B cell (primary cell): ENCODE measurements at places on chromosomes 16 and 17. TPM values are rescaled to one million over a fixed set of nuclear protein-coding genes. Genes with fewer than 3 reads are reported as not detected.

Gene ABCA9
- 0.03 and 0.06 TPM in 2 replicates for polyA plus RNA-seq

Gene ERAL1
- 28.0 and 45.7 TPM in 2 replicates for polyA plus RNA-seq

Gene ABCC12
- not detected in 2 replicates for polyA plus RNA-seq

Gene TEKT5
- 0.25 and 0.57 TPM in 2 replicates for polyA plus RNA-seq

Gene LIMD2
- polyA plus RNA-seq = 1,105 and 1,396 TPM in 2 replicates

Gene ASGR2
- 0.30 and 1.00 TPM in 2 replicates for polyA plus RNA-seq

Gene LSM12
- 16.0 and 16.8 TPM in 2 replicates for polyA plus RNA-seq

Gene ZFP3
- 3.2 and 5.1 TPM in 2 replicates for polyA plus RNA-seq

Gene CCL1
- not detected in 2 replicates for polyA plus RNA-seq

Gene BCL7C
- 14.9 and 17.1 TPM in 2 replicates for polyA plus RNA-seq

Gene GAST
- not detected in 2 replicates for polyA plus RNA-seq

Gene CNGB1
- not detected in 2 replicates for polyA plus RNA-seq

Gene KRTAP2-3
- not detected in 2 replicates for polyA plus RNA-seq

Gene ALKBH5
- 63.3 and 97.4 TPM in 2 replicates for polyA plus RNA-seq

Gene WWP2
- 33.4 and 40.7 TPM in 2 replicates for polyA plus RNA-seq

Gene VMP1
- polyA plus RNA-seq = 19.9 and 20.4 TPM in 2 replicates

Gene LHX1
- not detected in 2 replicates for polyA plus RNA-seq

Gene PERCC1
- 0.46 and 0.84 TPM in 2 replicates for polyA plus RNA-seq

Gene SLC47A2
- polyA plus RNA-seq = not detected in 2 replicates

Gene NQO1
- 0.58 and 1.3 TPM in 2 replicates for polyA plus RNA-seq

Gene SEZ6
- polyA plus RNA-seq = not detected in 2 replicates

Gene UTS2R
- 0.86 and 0.88 TPM in 2 replicates for polyA plus RNA-seq

Gene HNF1B
- polyA plus RNA-seq = not detected in 2 replicates

Gene NPIPB5
- polyA plus RNA-seq = 206 and 455 TPM in 2 replicates

Gene C16orf74
- polyA plus RNA-seq = 62.5 and 73.0 TPM in 2 replicates

Gene NKIRAS2
- polyA plus RNA-seq = 21.4 and 29.2 TPM in 2 replicates

Gene EFNB3
- not detected in 2 replicates for polyA plus RNA-seq

Gene CCR7
- polyA plus RNA-seq = 116 and 142 TPM in 2 replicates

Gene RCVRN
- polyA plus RNA-seq = 0.16 TPM in 1 of 2 replicates, not detected in the other

Gene LRRC75A
- polyA plus RNA-seq = 0.94 and 2.0 TPM in 2 replicates

Gene TMIGD1
- polyA plus RNA-seq = not detected in 2 replicates

Gene RAI1
- 3.7 and 4.7 TPM in 2 replicates for polyA plus RNA-seq

Gene TMEM220
- polyA plus RNA-seq = 2.5 and 2.9 TPM in 2 replicates

Gene TUBG1
- 12.3 and 19.5 TPM in 2 replicates for polyA plus RNA-seq

Gene NOD2
- polyA plus RNA-seq = 1.2 TPM in 2 replicates

Gene CBX8
- polyA plus RNA-seq = 0.31 and 0.36 TPM in 2 replicates

Gene ABCA8
- polyA plus RNA-seq = not detected in 2 replicates

Gene PHOSPHO1
- polyA plus RNA-seq = not detected in 2 replicates

Gene CA5A
- not detected in 2 replicates for polyA plus RNA-seq

Gene ACSM2A
- polyA plus RNA-seq = not detected in 2 replicates

Gene MAP2K6
- 2.4 and 3.4 TPM in 2 replicates for polyA plus RNA-seq

Gene CDH1
- 0.12 TPM in 1 of 2 replicates, not detected in the other for polyA plus RNA-seq

Gene SLC5A11
- polyA plus RNA-seq = 0.84 and 2.1 TPM in 2 replicates

Gene ADGRG1
- 0.61 and 0.98 TPM in 2 replicates for polyA plus RNA-seq

Gene HOXB13
- not detected in 2 replicates for polyA plus RNA-seq

Gene SOX15
- polyA plus RNA-seq = 0.18 and 0.49 TPM in 2 replicates

Gene KRT38
- not detected in 2 replicates for polyA plus RNA-seq

Gene DHRS11
- 4.3 and 5.2 TPM in 2 replicates for polyA plus RNA-seq

Gene PITPNC1
- 4.7 and 8.5 TPM in 2 replicates for polyA plus RNA-seq

Gene SNAI3
- 3.7 and 6.5 TPM in 2 replicates for polyA plus RNA-seq

Gene TSPOAP1
- polyA plus RNA-seq = 10.8 and 16.0 TPM in 2 replicates

Gene TMEM235
- not detected in 2 replicates for polyA plus RNA-seq

Gene ABCC11
- polyA plus RNA-seq = 0.09 TPM in 1 of 2 replicates, not detected in the other

Gene ZNF423
- not detected in 2 replicates for polyA plus RNA-seq

Gene SLC6A2
- polyA plus RNA-seq = not detected in 2 replicates

Gene KRT15
- polyA plus RNA-seq = not detected in 2 replicates
